Activated T-helper 2 cell treated with anti-CD3 and anti-CD28 coated beads, Interferon-gamma antibody, Interleukin-2, Interleukin-4, amounts not matched to agents 10 μg/mL and 5 μg/mL and 100 μg/mL, durations not matched to agents 14 hours and 24 hours and 36 hours (primary cell): ENCODE measurements at places on chromosomes 1 and 21. TPM values are rescaled to one million over a fixed set of nuclear protein-coding genes. Genes with fewer than 3 reads are reported as not detected.

Gene C8B
- not detected in 2 replicates for total RNA-seq

Gene CCDC27
- total RNA-seq: 0.07 TPM in 1 of 2 replicates, not detected in the other

Gene PBX1
- total RNA-seq: not detected in 2 replicates

Gene AVPR1B
- not detected in 2 replicates for total RNA-seq

Gene LEFTY1
- not detected in 2 replicates for total RNA-seq

Gene CRYZL1
- total RNA-seq: 30.4 and 36.5 TPM in 2 replicates

Gene SPRR2B
- not detected in 2 replicates for total RNA-seq

Gene EFCAB7
- total RNA-seq: 6.5 and 6.6 TPM in 2 replicates

Gene PRKAA2
- not detected in 2 replicates for total RNA-seq

Gene G0S2
- 49.3 and 49.4 TPM in 2 replicates for total RNA-seq

Gene LMX1A
- not detected in 2 replicates for total RNA-seq

Gene AADACL3
- total RNA-seq: not detected in 2 replicates

Gene OPN3
- 15.1 and 17.5 TPM in 2 replicates for total RNA-seq

Gene ECM1
- 1.6 and 1.8 TPM in 2 replicates for total RNA-seq

Gene TIE1
- total RNA-seq: 2.9 and 3.1 TPM in 2 replicates

Gene C4BPA
- not detected in 2 replicates for total RNA-seq

Gene LPGAT1
- total RNA-seq: 27.8 and 31.1 TPM in 2 replicates

Gene SNX7
- not detected in 2 replicates for total RNA-seq

Gene SEMA4A
- 128 and 132 TPM in 2 replicates for total RNA-seq

Gene NTRK1
- 252 and 253 TPM in 2 replicates for total RNA-seq

Gene SPRR2A
- total RNA-seq: not detected in 2 replicates

Gene GPR25
- total RNA-seq: not detected in 2 replicates

Gene SPRR5
- total RNA-seq: not detected in 2 replicates

Gene TMEM59
- 128 and 133 TPM in 2 replicates for total RNA-seq

Gene HS2ST1
- 28.0 and 29.7 TPM in 2 replicates for total RNA-seq
